ENCODE measurements at places on chromosomes 3 and 15. TPM values are rescaled to one million over a fixed set of nuclear protein-coding genes. Genes with fewer than 3 reads are reported as not detected.

The UACA gene
- 47.4 TPM for total RNA-seq

The CTXN2 gene
- not detected for total RNA-seq

The CCNB2 gene
- total RNA-seq: 88.7 TPM

The CPN2 gene
- total RNA-seq: not detected

The ZNF860 gene
- 2.9 TPM for total RNA-seq

The CCDC13 gene
- 2.3 TPM for total RNA-seq

The CLDN18 gene
- 0.17 TPM for total RNA-seq

The PIF1 gene
- total RNA-seq: 34.9 TPM

The SLC51B gene
- not detected for total RNA-seq

The UNC13C gene
- not detected for total RNA-seq

The COL6A5 gene
- total RNA-seq: not detected

The COLQ gene
- total RNA-seq: 1.9 TPM

The CMC1 gene
- total RNA-seq: 29.0 TPM

The WNT7A gene
- 0.34 TPM for total RNA-seq
